ENCODE measurements at places on chromosomes 12 and 14. TPM values are rescaled to one million over a fixed set of nuclear protein-coding genes. Genes with fewer than 3 reads are reported as not detected.
A peak's percentile ranks its signal among the peaks of the same experiment; 100 is the strongest.

DNA sequence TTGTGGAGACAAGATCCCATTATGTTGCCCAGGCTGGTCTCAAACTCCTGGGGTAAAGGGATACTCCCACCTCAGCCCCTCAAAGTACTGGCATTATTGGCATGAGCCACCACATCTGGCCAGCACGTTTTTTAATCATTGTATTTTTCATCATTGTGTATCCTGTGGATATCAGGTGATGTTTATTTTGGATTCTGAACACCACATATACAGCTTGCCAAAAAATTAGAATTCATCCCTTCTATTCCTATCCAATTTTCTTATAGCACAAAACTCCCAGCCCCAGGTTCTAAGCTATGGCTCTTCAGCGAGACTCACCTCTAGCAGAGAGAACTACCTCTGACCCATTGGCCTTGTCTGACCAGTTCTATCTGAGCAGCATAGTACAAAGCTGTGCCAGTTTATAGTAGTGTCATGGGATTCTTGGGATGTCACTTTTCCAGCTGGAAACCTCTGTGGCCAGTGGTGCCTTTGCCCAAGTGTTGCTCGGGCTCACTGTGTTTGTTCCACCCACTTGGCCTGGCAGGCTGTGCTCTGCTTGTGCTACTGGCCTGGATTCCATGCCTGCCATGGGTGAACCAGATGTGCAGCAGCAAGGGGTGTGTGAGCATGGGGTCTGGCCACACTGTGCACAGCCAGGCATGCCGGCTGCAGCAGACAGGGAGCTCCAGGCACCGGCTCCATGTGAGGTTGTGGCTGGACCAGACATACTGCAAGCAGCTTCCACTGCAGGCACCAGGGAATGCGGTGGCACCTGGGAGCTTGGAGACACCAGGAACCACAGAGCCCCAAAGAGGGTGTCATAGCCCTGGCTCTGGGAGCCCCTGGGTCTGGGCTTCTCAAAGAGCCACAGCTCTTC lies 37.2 kb downstream of the TIMELESS start:
- no peak for DNase-seq
- peaks cover 2% of the 10 kb centered on the region for H3K36me3 ChIP-seq
- H3K4me3 ChIP-seq = no peak overlapping the region
- no peak overlapping the region for H3K27ac ChIP-seq
- no peaks in the 10 kb centered on the region for H3K27me3 ChIP-seq
- H3K4me1 ChIP-seq = no peaks in the 10 kb centered on the region

- no peaks in the 10 kb centered on the region for H3K36me3 ChIP-seq
- DNase-seq = no peak
- H3K27ac ChIP-seq = no peak overlapping the region
Observed at GRCh38 chr12:25208554-25208953, 13.5 kb downstream of the ETFRF1 start.

DNA sequence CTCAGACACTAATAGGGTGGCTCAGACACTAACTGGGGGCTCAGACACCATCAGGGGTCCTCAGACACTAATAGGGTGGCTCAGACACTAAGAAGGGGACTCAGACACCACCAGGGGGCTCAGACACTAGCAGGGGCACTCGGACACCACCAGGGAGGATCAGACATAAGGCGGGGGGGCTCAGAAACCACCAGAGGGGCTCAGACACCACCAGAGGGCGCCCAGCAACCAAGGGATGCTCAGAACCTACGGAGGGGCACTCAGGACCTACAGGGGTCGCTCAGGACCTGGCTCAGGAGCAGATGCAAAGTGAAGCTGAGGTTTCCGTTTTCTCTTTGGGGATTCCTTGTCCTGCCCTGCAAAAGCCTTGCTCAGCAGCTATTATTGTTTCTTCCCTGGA lies 448.5 kb downstream of the TMEM121 start:
- no peaks in the 10 kb centered on the region for H3K4me1 ChIP-seq
- H3K4me3 ChIP-seq = no peak overlapping the region
- H3K27ac ChIP-seq = no peak overlapping the region
- DNase-seq = no peak
- H3K36me3 ChIP-seq = no peaks in the 10 kb centered on the region
- peaks cover 3% of the 10 kb centered on the region for H3K27me3 ChIP-seq

- H3K4me1 ChIP-seq = peaks cover 54% of the 10 kb centered on the region
- no peaks in the 10 kb centered on the region for H3K36me3 ChIP-seq
- DNase-seq = peak; percentile 99
- H3K27ac ChIP-seq = peak overlapping the region; percentile 84
Observed at GRCh38 chr12:65596514-65597091, 227.7 kb upstream of the HMGA2 start.

- no peaks in the 10 kb centered on the region for H3K27me3 ChIP-seq
- peaks cover 26% of the 10 kb centered on the region for H3K36me3 ChIP-seq
- peak; percentile 46 for DNase-seq
- H3K27ac ChIP-seq = peak overlapping the region; percentile 77
- peaks cover 39% of the 10 kb centered on the region for H3K4me1 ChIP-seq
Observed at GRCh38 chr12:57522887-57523705, 472 bp downstream of the MBD6 start.

DNA sequence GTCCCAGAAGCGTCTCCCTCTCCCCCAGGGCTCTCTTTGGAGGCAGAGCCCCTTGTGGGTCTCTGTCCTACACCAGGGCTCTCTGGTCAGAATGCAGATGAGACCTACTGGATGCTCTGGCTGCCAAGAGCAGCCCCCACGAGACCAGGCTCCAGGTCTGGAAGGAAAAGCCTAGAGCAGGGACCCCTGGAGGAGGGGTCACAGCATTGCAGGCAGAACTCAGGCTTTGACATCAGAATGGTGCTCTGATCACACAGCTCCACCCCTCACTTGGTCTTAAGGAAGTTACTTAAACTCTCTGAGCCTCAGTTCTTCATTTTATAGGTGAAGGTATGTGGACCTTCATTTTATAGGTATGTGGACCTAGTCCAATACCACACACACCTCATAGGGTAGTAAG lies 83.1 kb downstream of the ARL6IP4 start:
- H3K4me1 ChIP-seq = peaks cover 26% of the 10 kb centered on the region
- H3K4me3 ChIP-seq = no peak overlapping the region
- no peaks in the 10 kb centered on the region for H3K27me3 ChIP-seq
- peak; percentile 14 for DNase-seq
- no peaks in the 10 kb centered on the region for H3K36me3 ChIP-seq
- H3K27ac ChIP-seq = peak overlapping the region; percentile 88

DNA sequence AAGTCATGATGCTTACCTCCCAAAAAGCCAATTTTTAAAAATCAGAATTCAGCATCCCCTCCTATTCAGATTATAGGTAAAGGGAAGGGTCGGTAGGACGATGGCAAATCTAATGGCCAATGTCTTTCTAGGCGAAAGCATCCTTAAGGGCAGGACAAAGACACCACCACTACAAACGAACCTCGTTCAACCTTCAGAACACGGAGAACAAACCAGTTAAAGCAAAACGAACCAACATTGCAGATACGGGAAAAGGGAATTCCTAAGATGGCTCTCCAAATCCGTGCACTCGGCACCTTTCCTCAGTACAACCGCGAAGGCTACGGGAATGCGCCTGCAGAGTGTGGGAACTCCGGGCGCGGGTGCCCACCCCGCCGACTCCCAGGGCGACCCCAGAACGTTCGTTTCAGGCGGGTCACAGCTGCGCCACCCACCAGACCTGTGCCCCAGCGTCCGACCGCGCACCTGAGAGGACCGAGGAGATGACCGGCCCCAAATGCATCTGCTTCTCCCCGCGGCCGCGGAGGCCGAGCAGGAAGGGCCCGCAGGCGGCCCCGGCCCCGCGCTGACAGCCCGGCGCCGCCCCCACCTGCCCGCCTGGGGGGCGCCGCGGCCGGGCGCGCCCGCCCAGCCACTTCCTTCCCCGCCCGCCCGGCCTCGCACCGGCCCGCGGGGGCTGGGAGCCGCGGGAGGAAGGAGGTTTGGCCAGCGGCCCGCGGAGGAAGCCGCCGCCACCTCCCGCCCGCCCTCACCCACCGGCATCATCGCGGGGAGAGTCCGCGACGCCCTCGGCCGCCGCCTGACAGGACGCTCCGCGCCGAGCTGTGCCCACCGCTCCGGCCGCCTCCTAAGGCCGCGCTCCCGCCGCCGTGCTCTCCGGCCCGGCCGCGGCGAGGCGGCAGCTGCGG lies 578 bp downstream of the PPP1R13B start:
- 0 out of 2 replicates have a peak, but pooled peaks cover 3% of the 10 kb centered on the region for H3K36me3 ChIP-seq
- H3K27me3 ChIP-seq = no peaks in the 10 kb centered on the region
- peak overlapping the region; percentile 81 for H3K4me3 ChIP-seq
- DNase-seq = peak; percentile 45

DNA sequence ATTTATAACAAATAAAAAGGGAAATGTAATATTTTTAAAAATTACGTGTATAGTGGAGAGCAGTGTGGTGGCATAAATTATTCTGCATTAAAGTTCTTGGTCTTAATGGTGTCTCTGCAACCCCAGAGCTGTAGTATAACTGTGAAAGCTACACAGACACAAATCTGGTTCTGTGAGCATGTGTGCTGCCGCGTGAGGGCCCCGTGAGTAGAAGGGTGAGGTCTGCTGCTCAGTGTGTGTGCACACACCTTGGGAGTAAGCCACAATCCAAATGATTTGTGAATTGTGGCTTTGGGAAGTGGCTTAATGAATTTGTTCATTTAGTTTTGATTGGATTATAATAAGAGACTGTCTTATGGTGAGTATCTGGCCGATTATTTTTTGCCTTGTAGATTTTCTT lies 16.8 kb downstream of the PELI2 start:
- no peak overlapping the region for H3K4me3 ChIP-seq
- H3K36me3 ChIP-seq = no peaks in the 10 kb centered on the region
- peaks cover 97% of the 10 kb centered on the region for H3K27me3 ChIP-seq
- H3K4me1 ChIP-seq = no peaks in the 10 kb centered on the region
- no peak for DNase-seq

DNA sequence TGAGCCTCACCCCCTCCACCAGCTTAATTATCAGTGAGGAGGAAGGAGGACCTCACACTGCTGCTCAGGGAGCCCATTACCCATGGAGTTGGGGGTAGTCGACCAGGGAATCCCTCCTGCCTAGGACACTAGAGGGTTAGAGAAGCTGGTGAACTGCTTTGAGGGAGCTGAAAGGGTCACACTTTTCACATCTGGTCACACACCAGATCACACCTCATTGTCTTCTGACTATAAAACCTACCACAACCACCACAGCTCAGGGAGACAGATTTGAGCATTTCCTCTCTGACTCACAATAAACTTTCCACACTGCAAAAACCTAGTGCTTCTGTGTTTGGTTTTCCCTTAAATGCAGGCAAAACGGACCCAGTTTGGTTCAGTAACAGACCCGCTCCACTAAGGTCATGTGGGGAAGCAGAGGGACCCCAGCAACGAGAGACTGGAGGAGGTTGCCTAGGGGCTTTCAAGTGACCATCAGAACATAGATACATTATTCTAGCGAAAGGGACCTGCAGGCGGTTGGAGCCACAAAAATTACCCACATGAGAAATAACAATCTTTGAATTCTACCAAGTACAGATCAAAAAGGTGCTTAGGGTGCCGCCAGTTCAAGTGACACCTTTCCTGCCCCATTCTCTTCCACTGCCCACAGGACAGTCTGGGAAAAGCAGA lies 151.4 kb upstream of the AVPR1A start:
- no peak for DNase-seq
- no peak overlapping the region for H3K27ac ChIP-seq
- no peak overlapping the region for H3K4me3 ChIP-seq
- H3K36me3 ChIP-seq = no peaks in the 10 kb centered on the region

GRCh38 chr12:12951504-12951903 lies 466 bp downstream of the GPRC5D start:
- no peak overlapping the region for H3K27ac ChIP-seq
- DNase-seq = no peak
- no peak overlapping the region for H3K4me3 ChIP-seq
- H3K4me1 ChIP-seq = peaks cover 8% of the 10 kb centered on the region

DNA sequence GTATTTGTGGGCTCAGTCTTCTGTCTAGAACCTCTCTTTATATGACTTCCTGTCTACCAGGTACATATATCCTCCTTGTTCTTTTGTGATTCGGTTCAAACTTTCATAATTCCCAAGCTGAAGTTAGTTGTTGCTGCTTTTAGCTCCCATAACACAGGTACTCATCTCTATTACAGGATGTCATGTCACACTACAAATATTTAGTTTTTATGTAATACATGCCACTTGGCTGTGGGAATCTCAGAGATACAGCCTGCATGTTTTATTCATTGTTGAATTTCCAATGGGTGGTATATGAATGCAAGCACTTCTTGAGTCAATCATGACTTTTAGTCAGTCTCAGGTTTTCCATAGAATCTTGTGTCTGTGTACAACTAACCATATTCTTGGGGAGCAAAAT lies 122.7 kb downstream of the SINHCAF start:
- H3K36me3 ChIP-seq = no peaks in the 10 kb centered on the region
- peak overlapping the region; percentile 76 for H3K27ac ChIP-seq
- DNase-seq = peak; percentile 75
- H3K27me3 ChIP-seq = no peaks in the 10 kb centered on the region
- peaks cover 55% of the 10 kb centered on the region for H3K4me1 ChIP-seq

DNA sequence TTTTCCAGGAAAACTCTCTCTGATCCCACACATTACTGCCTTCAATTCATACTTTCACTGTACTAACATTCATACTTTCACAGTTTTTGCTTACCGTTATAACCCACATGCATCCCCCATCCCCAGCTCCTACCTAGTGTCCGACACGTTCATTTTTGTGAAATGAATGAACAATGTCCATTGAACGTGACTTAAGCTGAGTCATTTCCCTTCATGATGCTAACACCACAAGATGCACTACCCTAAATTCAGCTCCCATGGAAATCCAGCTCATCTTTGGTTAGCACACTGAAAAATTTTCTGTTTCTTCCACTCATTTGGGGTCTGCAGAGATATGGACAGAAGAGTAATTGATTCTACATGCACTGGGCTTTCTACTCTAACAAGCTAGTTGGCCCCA lies 84.7 kb downstream of the GALNT4 start:
- H3K36me3 ChIP-seq = no peaks in the 10 kb centered on the region
- H3K27me3 ChIP-seq = no peaks in the 10 kb centered on the region
- peaks cover 6% of the 10 kb centered on the region for H3K4me1 ChIP-seq
- DNase-seq = peak; percentile 31
- H3K4me3 ChIP-seq = no peak overlapping the region
- no peak overlapping the region for H3K27ac ChIP-seq

- DNase-seq = no peak
- no peaks in the 10 kb centered on the region for H3K36me3 ChIP-seq
- H3K4me1 ChIP-seq = no peaks in the 10 kb centered on the region
- H3K27me3 ChIP-seq = no peaks in the 10 kb centered on the region
- H3K4me3 ChIP-seq = no peak overlapping the region
- H3K27ac ChIP-seq = no peak overlapping the region
Observed at GRCh38 chr12:16473610-16474326, 126.3 kb downstream of the MGST1 start.

DNA sequence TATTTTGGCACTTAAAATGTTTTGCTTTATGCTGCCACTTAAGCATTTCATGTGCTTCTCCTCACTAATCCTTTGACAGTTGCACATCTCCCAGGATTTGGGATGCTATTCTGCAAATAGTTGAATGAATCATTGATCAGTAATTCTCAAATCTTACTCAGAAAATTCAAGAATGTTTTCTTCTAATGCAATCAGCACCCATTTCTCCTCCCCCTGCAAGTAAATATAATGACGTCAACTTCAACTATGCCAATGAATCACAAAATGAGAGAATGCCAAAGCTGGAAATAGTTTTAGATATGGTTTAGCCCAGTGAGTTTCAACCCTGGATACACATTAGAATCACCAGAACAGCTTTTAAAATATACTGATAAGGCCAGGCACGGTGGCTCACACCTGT lies 2.1 kb upstream of the BLOC1S1 start:
- peaks cover 40% of the 10 kb centered on the region for H3K4me1 ChIP-seq
- no peak overlapping the region for H3K4me3 ChIP-seq
- H3K27ac ChIP-seq = no peak overlapping the region

The GPR68 gene
- total RNA-seq = 1.5 TPM

The CABP1 gene
- not detected for total RNA-seq

The PSEN1 gene
- total RNA-seq = 41.4 TPM

The DDN gene
- 3.5 TPM for total RNA-seq

The PLEKHG7 gene
- total RNA-seq = not detected

The PAN2 gene
- 27.1 TPM for total RNA-seq

The OTX2 gene
- not detected for total RNA-seq

The PAH gene
- total RNA-seq = not detected

All from PC-3 (cell line).